ENCODE measurements at places on chromosomes 12 and 14.

GRCh38 chr14:60125918-60126317 is 34.2 kb downstream of the PCNX4 start:
- DNase-seq: no peak

DNA sequence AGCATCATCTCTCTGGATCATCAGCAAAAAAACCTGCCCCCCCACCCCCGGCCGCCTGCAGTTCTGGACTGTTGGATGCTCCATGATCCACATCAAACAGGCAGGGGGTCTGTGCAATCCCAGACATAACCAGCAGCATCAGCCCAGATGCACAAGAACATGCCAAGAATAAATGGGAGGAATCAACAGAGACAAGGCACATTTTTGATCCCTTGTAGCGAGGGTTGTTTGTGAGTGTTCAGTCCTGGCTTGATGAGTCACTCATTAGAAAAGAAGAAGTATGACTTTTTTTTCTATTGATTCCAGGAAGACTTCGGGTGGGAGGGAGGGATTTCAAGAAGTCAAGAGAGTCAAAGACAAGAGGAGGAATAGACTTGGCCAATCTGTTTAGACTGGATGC is 244.2 kb downstream of the KSR2 start:
- no peak for DNase-seq

DNA sequence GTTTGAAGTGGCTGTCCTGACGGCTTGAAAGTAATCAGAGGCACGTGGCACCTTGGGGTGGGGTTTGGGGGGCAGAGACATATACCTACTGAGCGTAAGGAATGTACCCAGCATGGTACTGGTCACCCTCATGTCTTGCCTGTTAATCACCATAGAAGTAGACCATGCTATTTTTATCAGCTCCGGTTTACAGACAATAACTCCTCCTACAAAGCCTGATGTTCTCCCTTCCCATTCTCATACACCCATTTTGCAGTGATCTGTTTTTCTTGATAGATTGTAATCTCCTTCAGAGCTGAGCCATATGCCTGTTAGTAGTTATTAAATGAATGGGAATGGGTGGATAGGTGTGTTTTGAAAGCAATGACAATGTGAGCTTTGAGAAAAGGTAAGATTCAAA is 10.5 kb downstream of the EVL start:
- DNase-seq: no peak

- no peak for DNase-seq
Measured at GRCh38 chr14:101814934-101815333, 53.4 kb downstream of the PPP2R5C start.

- no peak for DNase-seq
Measured at GRCh38 chr12:106082216-106083175, 56.3 kb downstream of the NUAK1 start.

- DNase-seq: peak; percentile 39
Measured at GRCh38 chr12:109606320-109607028, 32.9 kb downstream of the MVK start.

- DNase-seq: no peak
Measured at GRCh38 chr12:80798281-80798680, 81.6 kb downstream of the MYF5 start.

- DNase-seq: no peak
Measured at GRCh38 chr14:91998667-91999570, 40.9 kb downstream of the TRIP11 start.

DNA sequence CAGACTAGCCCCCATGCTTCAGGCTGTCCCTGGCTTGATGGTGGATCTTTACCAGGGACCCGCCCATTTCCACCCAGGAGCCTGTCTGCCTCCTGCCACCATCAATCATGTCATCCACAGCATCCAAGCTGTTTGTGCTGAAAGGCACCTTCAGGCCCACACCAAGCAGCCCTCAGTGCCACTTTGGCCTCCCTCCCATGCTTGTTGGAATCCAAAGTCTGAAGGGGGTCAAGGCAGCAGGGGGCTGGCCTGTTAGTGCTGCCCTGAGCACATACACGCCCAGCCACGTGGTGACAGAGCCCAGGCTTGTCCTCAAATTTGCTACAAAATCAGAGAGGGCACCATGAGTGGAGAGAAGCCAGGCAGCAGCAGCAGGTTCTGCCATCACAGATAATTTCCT is 1146.8 kb downstream of the FSCB start:
- no peak for DNase-seq

DNA sequence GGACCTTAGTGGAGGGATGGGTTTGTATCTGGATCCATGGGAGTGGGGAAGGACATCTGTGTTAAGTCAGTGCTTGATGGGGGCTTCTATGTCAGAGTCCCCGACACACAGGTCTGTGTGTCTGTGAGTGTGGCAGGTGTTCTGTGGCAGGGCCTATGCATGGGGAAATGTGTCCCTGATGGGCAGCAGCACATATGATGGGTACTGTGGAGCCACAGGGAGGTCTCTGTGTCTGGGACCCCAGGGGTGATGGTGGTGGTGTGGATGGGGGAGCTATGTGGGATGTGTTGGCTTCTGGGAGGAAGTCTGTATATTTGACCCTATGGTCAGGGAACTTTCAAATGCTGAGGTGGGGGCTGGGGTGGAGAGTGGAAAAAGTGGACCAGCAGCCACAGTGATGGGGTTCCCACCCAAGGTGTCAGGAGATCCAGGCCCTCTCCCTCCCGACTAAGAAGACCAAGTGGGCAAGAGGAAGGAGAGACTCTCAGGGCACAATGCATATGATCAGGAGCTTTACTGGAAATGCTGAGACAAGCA is 16.5 kb downstream of the KRT7 start:
- DNase-seq: no peak

- peak; percentile 34 for DNase-seq
Measured at GRCh38 chr12:20487519-20487918, 119.2 kb downstream of the PDE3A start.

- no peak for DNase-seq
Measured at GRCh38 chr14:89540009-89540829, 123.2 kb upstream of the FOXN3 start.

DNA sequence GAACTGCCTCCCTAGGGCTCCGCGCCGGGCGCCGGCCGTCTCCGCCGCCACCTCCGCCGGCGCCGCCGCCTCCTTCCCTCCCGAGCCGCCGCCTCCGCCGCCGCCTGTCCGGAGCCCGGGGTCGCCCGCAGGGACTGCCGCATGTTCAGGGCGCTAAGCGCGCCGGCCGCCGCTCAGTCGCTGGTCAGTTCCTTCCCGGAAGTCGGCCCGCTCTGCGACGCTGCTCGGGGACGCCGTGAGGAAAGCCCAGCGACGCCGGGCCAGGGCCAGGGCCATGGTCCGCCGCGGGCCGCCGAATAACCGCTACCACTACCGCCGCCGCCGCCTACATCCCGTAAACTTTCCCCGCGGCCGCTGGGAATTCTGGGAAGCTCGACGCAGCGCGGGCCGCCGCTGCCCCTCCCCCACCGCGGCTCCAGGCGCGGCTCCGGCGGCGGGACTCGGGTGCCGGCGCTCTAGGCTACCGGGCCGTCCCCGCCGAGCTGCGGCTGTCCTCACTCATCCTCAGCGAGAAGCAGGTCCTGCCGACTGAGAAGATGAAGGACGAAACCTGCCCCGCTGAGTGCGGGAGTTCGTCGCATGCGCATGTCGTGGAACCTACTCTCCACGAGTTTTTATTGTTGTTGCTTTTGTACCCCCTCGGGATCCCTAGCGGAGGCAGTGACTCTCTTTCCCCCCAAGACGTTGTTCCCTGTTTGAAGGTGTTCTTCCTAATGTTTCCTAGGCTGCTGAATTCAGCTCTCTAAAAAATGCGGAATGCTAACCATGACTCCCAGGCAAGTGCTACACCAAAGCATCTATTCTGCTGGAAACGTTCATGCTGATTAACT is at the start of gene SAV1:
Gene SAV1, minus strand, starts transcription at position 311 of the 830 bp plus-strand sequence. CDS start 339 bp downstream, outside the sequence.
- DNase-seq: peak; percentile 88

- no peak for DNase-seq
Measured at GRCh38 chr14:24726480-24726879, 92.5 kb upstream of the GZMB start.

Data from GM03348 (cell line).